GM06990 (cell line): ENCODE measurements at places on chromosomes 7 and 10.

- no peak for DNase-seq
Measured at GRCh38 chr10:77671594-77672252, 34.1 kb upstream of the KCNMA1 start.

GRCh38 chr10:34655286-34656170 is 159.6 kb downstream of the PARD3 start:
- DNase-seq = no peak

- no peak for DNase-seq
Measured at GRCh38 chr7:129655811-129656210, 44.3 kb downstream of the NRF1 start.

DNA sequence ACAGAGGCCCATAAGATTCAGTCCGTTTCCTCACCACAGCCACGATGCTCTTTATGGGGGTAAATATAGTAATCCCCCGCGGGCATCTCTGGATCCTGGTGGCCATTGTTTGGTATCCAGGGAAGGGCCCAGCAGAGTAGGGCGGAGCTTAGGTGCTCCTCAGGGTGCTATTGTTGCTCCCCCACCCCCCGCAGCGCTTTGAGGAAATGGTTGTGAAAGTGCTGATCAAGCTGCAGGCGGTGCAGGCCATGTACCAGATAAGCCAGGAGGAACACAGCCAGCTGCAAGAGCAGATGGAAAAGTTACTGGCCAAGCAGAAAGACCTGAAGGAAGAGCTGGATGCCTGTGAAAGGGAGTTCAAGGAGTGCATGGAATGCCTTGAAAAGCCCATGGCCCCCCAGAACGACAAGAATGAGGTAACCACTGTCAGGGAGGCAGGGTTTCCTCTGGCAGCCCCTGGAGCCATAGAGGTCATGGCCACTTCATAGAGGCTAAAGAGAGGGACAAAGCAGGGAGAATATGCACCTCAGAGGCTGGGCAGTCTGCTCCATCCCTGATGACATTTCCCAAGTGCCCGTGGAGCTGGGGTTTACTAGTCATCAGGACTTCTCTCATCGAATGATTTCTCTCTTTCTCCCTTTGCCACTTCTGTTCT is 17.6 kb upstream of the FLNC start:
- DNase-seq = no peak

DNA sequence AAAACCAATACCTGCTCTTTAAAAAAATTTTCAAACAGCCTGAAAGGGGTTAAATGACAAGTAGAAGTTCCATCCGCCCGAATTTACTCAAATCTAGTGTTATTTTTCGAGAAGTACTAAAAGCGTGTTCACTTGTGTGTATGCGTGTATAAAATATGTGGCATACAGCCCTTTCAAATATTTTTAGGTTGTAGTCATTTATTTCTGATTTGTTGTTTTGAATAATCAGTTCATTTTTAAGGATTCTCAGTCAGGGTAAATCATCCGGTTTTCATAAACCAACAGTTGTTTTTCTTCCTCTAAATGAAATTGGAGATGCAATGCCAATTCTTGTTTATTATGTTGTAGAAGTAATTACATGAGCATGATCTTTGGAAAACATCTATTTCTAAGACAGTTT is 6.9 kb upstream of the SUN1 start:
- DNase-seq = no peak

DNA sequence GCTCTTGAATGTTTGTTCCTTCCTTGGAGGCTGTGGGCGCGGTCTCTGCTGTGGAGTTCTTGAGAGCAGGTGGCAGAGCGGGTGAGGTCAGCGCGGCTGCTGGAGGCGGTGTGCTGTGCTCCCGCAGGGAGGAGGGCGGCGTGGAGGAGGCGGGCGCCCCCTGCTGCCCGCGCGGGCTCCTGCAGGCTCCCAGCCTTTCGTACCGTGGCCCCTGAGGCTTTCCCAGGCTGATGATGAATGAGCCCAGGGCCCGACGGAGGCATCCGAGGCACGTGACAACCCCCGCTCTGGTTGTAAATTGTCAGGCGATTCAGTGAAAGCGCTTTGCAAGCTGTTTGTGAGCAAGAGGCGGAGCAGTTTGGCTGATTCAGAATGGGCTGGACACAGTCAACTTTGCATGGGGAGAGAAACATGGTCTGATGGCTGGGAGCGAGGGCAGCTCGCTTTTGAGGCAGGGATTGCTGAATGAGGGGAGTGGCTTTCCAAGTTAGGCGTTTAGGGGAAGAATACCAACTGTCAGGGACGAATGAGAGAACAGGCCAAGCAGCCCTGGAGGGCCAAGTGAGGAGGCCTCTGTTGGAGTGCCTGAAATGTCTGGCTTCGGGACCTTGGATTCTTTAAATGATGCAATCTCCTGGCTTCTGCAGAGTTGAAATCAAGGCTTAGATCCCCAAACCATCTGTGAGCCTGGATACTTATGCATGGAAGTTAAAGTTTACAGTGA is 46.6 kb downstream of the CDHR3 start:
- DNase-seq = peak; percentile 77

DNA sequence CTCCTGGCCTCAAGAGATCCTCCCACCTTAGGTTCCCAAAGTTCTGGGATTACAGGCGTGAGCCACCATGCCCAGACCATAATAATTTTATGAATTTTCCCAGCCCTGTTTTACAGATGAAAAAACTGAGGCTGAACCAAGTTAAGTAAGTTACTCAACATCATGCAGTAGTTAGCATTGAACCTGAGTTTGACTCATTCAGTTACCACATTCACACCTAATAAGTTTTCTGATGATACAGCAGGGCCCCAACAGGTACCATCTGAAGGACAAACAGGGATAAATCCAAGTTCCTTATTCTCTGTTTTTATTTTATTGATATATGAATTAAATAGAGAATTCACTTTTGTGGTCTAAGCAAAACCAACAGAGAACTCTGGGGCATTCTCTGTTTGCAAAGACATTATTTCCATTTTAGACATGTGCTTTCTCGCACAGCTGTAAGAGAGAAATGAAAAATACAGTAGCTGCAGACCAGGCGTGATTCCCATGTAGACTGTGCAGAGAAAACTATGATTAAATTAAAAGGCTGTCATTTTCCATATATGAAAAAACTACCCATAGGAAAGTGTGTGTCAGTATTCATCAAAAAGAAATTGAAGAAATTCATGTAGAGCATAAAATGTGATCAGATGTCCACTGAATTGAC is 26.6 kb downstream of the APBB1IP start:
- DNase-seq = no peak

DNA sequence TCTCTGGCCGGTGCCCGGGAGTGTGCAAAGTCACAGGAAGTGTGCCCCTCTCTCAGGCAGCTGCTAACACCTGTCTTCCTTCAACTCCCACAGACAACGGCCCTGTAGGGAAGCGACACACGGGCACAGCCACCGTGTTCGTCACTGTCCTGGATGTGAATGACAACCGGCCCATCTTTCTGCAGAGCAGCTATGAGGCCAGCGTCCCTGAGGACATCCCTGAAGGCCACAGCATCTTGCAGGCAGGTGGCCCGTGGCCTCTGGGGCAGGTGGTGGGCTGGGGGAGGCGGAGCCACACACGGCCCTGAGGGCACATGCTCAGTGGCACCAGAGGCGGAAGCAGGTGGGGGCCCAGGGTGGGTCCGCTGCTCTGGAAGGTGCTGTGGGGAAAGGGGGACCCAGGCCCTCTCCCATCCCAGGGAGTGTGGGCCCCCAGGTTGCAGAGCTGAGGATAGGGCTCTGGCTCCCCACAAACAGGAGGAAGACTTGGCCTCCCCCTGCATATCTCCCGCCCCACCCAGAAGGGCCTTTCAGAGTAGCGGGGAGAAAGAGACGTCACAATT is 6.9 kb downstream of the C10orf105 start:
- DNase-seq = no peak

DNA sequence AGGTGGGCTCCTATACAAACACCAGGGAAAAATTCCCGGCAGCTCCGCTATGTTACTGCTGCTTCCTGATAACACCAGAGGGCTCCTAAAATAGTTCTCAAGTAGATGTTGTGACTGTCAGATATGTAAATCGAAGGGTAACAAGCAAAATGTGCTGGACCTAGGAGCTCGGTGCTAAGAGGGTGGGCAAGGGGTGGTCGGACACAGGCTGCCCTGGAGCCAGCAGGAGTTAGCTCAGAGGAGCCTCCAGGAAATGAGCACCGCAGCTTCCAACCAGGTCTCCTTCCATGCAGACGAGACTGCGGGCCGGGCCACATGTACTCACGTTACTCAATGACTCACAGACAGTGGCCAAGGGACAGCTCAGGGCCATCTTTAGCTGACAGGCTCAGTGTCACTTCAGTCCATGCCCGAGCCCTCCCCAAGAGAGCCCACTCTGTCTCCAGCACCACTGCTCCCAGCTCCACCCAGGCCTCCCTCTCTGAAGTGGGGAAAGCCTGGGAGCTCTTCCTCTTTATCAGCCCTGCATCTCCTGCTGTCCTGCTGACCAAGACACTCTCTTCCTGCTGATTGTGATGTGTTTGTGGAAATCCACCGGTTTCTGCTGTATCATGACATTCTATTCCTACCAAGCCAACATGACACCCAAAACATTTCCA is 37.2 kb upstream of the TMEM273 start:
- no peak for DNase-seq

GRCh38 chr10:101879456-101880231 is 36.0 kb upstream of the KCNIP2 start:
- no peak for DNase-seq

DNA sequence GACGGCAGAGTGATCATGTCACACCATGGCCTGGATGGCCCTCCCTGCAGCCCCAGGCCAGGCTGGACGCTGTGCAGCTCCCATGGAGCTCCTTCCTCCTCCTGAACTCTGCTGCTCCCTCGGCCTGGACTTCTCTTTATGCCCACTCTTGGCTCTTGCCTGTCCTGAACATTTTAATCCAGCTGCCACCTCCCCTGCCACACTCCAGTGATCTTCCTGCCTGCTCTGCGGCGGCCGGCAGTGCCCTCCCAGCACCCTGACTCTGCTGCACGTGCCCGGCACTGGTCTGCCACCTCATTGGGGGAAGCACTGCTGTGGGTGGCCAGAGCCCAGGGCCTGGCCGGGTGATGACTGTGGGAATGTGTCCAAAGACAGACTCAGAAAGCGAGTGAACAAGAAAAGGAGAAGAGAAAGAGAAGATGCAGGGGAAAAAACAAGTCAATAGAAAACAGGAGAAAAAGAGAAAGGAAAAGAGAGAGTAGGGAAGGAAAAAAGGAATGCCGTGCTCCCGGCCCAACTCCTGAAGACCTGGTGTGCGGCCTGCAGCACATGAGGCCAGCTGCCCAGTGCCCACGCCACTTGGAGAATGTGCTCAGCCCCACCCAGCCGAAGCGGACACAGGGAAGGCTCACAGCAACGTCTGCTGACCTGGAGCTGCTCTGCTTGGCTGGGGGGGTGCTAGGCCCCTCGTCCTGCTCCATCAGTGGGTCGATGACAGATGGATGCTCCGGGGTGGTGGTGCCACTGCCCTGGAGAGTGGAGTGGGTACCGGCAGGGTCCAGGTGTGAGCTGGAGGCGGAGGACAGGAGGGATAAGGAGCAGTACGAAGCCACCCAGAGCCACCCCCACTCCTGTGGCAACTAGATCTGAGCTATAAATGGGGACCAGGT is 115.9 kb downstream of the DLG5 start:
- no peak for DNase-seq

DNA sequence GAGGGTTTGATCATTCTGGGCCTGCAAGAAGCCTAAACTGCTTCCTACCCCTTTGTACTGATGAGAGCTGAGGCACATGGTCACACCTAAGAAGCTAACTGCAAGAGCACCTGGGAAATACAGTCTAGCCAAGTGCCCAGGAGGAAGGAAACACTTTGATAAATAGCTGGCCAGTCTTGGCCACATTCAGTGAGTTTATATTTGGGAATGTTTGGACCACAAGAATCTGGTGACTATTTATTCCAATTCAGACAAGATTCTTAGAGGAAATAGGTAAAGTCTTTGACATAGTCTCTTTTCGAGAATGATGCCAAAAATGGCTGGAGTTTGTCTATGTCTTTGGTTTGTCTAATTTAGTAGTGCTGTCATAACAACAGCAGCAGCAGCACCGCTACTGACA is 213.6 kb downstream of the KIF20B start:
- no peak for DNase-seq

DNA sequence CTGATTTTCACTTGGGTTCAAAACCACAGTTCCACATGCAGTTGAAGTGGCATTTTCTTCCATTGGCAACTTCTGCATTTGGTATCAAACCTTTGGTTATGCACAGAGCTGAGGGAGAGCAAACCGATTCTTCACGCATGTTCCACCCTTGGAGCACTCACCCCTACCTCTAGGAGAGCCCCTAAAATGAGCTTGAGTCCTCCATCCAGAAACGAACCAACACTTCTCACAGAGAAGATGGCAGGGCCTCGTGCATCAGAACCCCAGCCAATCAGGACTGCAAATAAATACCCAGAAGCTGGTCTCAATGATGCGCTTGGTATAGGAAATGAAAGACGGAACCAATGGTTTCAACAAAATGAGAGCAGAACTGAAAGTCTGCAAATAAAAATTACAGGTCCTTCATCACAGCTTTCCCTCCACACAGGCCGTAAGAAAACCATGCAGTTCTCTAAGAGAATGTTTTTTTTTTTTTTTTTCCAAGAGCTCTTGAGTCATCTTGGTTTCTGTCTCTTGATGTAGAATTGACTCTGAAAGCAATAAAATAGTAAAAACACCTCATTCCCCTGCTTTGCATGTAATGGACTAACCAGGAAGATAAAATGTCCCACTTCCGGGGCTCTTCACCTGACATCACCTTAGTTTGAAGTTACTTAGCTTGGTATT is 23.9 kb downstream of the KLF6 start:
- DNase-seq = peak; percentile 75

- DNase-seq = no peak
Measured at GRCh38 chr10:90775351-90776028, 82.3 kb downstream of the HTR7 start.
